ENCODE measurements at places on chromosomes 16 and 17.

- peak; percentile 41 for DNase-seq
Observed at GRCh38 chr17:50943575-50943933, 77.4 kb upstream of the TOB1 start.

DNA sequence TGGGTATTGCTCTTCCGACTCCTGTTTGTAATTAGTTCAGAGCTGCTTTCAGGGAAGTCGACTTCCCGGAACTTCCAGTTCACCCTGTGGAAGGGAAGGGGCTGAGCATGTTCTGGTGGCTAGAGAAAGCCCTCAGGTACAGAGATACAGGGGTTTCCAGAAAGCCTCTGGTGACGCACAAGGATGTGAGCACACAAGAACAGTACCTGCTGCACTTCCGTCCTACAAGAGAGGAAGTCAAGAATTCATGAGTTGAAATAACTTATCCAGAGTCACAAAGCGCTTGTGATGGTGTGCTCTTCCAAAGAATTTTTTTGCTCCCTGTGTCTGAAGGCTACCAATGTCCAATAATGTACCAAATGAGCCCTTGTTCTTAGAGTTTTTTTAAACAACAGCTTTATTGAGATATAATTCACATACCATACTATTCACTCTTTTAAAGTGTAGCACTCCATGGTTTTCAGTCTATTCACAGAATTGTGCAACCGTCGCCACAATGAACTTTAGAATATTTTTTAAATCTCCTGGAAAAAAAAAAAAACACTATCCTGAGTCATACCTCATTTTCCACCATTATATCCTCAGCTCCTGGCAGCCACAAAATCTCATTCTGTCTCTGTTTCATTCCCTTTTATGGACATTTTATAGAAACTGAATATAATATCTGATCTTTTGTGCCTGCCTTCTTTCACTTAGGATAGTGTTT, 327.6 kb downstream of the CDH13 start:
- no peak for DNase-seq

GRCh38 chr17:273981-274832, 78.4 kb downstream of the RPH3AL start:
- no peak for DNase-seq

GRCh38 chr17:36545465-36546417, 1.0 kb downstream of the GGNBP2 start:
- DNase-seq = peak; percentile 99

GRCh38 chr16:67555795-67556212, 6.5 kb upstream of the CTCF start:
- no peak for DNase-seq

GRCh38 chr17:59901604-59902003, 8.7 kb downstream of the RPS6KB1 start:
- DNase-seq = no peak

DNA sequence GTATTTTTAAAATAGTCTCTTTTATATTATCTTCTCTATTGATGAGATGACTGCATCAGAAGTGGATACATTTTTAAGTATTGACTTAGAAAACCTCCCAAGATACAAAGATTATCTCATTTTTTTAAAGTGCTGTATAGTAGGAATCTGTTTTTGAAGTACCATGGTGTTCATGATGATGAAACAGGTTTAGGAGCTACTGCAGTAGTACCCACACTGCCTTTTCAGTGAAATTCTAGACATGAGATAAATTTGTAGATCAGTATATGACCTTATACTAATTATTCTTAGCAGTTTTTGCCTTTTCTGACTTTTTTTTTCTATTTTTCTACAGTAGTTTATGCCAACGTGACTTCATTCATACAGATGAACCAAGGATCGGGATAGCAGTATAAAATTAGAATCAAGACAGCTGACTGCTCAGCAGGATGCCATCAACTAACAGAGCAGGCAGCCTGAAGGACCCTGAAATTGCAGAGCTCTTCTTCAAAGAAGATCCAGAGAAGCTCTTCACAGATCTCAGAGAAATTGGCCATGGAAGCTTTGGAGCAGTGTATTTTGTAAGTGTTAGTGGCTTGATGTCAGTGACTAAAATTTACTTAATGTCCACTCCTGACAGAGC, 61.1 kb downstream of the TAOK1 start:
- no peak for DNase-seq

DNA sequence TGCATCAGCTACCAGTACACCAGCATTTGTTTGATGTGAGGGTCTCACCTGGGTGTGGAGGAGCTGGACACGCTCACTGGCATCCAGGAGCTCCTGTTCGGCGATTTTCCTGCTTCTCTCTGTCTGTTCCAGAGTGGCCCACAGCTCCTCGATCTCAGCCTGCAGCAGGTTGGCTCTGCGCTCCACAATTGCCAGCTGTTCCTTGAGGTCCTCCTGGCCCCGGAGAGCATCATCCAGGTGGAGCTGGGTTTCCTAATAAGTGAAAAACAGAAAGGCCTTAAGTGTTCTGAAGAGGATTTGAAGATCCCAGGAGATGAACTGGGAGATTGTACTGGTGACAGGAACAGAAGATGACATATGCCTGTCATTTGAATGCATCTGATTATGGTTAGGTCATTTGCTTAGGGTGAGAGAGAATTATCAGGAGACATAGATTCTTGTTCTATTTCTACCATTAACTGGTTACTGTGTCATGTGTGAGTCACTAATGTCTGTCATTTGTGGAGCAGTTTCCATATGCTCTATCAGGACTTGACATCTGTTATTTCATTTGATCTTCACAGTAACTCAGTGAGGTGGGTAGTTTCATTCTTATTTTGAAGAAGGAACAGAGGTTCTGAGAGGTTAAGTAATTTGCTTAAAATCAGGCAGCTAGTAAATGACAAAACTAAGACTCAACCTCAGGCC, 21.5 kb upstream of the MYH13 start:
- no peak for DNase-seq

Measured in NCI-H69 (cell line).